ENCODE measurements at places on chromosomes 5 and 9.

GRCh38 chr9:85055506-85056202 is 386.1 kb downstream of the NTRK2 start:
- DNase-seq = no peak

DNA sequence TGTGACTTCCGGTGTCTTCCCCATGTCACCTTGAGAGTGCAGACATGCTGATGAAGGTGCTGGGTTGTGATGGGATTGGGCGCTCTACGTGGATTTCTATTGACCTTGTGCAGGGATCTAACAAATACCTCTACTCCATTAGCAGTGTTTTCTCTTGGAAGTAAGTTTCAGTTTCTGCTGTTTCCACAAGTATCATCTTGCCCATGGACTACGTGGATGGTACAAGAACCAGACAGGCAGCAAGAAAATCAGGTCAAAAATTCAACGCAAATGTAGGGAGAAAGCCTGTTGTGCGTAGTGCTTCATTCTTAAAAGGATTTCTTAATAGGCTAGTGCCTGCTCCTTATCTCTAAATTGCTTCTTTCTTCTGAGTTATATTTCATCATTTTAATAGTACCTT is 60.8 kb downstream of the AOPEP start:
- no peak for DNase-seq

DNA sequence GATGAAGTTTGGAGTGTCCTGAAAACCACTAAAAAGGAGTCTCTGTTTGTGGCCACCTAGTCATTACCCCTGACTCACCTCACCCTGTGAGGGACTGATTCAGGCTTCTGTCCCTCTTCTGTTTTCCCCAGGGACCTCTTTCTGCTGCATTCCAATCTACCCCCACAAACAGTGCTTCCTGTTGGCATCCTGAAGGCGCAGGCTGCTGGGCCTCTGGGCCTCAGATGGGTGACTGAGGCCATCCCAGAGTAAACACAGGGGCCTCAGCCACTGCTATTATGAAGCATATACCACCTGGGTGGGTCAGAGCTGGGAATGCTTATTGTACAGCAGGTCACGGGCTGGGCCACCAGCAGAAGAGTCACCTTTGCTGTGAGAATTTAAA is 20.0 kb downstream of the MORN5 start:
- no peak for DNase-seq

DNA sequence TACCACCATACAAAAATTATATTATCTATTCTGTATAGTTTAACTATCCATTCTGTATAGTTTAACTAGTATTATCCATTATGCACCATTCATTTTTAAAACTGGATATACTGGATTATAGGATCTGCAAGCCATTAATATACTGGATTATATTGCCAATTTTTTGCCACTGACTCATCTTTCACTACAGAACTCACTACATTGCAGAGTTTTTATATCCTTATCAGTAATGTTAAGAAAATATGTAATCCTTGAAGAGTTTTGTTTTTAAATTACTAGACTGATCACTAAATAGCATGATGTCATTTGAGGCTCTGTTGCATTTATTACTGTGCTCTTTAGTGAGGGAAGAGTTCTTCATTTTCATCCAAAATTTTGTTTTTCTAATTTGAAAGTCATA is 109.8 kb upstream of the SNX2 start:
- DNase-seq = no peak

DNA sequence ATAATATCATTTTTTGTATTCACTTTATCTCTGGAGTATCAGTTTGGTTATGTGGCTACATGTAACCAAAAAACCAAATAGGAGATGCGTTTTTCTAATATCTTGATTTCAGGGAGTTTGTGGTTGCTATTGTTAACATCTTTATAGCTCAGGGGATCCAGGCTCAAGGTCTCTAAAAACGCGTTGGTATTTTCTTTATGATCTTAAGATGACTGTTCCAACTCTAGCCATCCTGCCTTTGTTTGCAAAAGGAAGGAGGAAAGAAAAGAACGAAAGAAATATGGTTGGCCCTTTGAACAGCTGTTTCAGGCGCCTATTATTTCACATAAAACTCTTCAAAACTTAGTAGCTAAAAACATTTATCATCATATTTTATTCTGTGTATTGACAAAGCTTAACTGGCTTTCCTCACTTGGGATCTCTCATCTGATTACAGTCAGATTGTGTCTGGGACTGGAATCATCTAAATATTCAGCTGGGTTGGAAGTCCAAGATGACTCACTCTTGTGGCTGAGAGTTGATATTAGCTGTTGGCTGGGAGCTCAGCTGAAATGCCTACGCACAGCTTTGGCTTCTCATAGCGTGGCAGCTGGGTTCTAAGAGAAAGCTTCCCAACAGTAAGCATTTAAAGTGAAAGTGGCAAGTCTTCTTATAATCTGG is 60.1 kb downstream of the FAM174A start:
- DNase-seq = no peak

- no peak for DNase-seq
These were observed 2.8 kb downstream of the CMBL start for GRCh38 chr5:10304932-10305331.

DNA sequence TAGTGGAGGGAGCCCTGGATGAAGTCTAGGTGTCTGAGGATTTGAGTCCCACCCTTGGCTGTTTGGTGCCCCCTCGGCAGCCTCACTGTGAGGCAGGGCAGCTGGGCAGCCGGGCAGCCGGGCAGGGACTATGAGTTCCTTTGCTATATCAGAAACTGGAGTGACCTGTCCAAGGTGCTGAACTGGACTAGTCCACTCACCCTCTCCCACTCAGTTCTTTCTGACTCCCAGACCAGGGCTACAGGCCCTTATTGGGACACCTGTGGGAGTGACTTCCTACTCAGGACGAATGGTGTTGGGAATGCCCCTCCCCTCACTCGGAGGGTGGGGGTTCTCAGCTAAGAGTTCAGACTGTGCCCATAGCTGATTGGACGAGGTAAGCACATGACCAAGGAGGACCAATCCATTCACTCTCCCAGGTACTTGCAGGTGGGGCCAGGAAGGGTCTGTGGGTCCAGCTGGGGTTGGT is 34.1 kb upstream of the RAPGEF1 start:
- DNase-seq = no peak

DNA sequence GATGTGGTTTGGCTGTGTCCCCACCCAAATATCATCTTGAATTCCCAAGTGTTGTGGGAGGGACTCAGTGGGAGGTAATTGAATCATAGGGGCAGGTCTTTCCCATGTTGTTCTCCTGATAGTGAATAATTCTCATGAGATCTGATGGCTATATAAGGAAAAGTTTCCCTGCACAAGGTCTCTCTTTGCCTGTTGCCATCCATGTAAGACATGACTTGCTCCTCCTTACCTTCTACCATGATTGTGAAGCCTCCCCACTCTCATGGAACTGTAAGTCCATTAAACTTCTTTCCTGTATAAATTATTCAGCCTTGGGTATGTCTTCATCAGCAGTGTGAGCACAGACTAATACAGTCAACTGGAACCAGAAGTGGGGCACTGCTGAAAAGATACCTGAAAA is 262.4 kb upstream of the RFX3 start:
- DNase-seq = no peak

GRCh38 chr5:375336-375920 is 53.9 kb downstream of the AHRR start:
- DNase-seq = no peak

- peak; percentile 35 for DNase-seq
These were observed 5.8 kb upstream of the KLHL3 start for GRCh38 chr5:137741718-137742117.

DNA sequence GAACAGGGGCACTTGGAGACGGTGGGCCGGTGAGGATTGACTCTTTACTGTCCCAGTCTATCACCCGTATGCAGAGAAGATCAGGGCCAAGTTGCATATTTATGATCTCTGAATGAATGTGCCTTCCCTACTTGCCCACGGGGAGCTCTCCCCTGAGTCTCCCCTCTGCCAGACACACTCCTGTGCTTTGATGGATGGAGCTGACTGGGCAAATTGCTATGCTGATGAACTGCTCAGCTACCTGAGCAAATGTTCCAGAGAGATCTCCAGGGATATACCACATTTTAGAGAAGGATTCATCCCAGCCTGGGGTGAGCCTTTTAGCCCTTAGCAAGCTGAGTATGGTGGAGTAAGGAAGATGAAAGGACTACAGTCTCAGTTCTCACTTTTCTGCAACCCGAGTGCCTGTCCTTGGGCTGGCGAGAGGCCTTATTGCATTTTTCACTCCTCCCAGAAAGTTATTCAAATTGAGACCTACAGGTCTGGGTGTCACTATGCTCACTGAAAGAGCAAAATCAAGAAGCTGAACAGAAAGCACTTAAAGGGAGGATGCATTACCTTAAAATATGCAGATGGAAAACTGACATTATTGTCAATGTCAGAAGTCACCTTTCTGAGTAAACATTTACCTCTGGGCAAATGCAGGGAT is 526.7 kb upstream of the WWC1 start:
- DNase-seq = no peak

- no peak for DNase-seq
These were observed 135.2 kb downstream of the MPDZ start for GRCh38 chr9:13144166-13144775.

DNA sequence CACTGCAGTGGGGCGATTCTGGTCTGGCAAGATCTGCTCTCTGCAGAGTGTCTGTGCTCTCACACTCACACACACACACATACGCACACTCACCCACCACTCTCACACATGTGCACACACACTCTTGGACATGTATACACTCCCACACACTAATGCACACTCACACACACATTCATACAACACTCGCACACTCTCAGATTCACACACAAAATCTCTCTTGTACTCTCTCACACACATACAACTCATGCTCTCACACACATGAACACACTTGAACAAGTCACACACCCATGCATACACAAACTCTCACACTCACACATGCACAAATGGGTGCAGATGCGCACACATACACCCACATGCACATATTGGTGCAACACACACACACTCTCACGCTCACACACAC is 31.7 kb downstream of the TMEM174 start:
- DNase-seq = no peak

DNA sequence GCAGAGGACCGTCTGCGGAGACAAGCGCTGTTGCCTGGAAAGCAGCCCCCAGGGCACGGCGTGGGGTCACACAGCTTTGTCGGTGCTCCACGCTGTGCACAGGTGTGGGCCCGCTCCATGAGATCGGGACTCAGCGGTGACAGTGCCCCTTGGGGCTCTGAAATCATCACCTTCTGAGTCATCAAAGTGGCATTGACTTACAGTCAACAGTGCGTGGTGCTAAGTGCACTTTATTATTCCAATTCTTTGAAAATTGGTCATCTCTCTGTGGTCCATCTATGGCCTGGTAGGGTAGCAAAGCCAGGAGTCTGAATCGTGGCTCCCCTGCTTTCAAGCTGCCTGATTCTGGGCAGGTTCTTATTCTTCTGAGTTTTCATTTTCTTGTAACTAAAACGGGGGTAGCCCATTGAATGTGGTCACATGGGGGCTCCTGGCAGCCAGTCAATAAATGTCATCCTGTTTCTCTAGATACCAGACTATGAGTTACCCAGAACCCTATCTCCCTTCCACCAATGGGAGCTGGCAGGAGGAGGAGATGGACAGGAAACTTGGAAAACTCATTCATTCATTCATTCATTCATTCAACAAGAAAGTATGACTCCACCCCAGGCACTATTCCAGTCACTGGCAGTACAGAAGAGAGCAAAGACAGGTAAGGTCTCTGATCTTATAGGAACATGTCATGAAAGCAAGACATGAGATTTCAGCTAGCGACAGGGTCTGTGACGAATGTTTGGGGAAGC is 20.3 kb upstream of the UNC5A start:
- DNase-seq = no peak

DNA sequence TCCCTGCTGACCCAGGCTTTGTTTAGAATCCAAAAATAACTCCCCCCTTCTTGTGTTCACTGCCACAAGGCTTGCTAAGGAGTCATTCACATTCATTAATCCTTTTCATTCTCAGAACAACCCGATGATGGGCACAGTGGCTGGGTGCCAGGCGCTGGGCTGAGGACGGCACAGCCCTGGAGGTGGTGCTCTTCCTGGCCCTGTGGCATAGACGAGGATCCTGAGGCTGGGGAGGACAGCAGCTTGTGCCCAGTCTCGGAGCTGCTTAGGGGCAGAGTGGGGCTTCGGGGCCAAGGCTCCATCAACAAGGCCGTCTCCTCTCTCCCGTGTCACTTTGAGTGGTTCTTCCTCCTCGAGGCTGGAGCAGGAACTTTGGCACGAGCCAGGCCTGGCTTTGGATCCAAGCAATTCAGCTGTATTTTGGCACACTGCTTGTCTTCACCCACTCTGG is 166.7 kb downstream of the TTLL11 start:
- DNase-seq = no peak

DNA sequence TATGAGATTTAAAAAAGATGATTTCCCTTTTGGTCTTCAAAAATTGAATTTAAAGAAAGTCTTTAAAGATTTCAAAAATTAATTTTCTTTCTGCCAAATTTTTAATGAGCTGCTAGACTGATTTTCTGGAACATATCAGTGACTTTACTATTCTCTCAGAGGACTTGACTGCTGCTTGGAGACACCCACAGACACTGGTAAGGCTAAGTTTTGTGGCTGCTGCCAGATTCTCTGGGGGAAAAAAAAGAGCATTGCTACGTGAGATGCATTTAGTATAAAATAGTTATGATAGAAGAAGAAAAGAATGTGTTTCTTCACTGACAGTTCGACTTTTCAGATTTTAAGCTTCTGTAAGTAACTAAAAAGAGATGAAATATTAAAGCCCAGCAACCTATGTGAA is 193.3 kb upstream of the GRIN3A start:
- no peak for DNase-seq

DNA sequence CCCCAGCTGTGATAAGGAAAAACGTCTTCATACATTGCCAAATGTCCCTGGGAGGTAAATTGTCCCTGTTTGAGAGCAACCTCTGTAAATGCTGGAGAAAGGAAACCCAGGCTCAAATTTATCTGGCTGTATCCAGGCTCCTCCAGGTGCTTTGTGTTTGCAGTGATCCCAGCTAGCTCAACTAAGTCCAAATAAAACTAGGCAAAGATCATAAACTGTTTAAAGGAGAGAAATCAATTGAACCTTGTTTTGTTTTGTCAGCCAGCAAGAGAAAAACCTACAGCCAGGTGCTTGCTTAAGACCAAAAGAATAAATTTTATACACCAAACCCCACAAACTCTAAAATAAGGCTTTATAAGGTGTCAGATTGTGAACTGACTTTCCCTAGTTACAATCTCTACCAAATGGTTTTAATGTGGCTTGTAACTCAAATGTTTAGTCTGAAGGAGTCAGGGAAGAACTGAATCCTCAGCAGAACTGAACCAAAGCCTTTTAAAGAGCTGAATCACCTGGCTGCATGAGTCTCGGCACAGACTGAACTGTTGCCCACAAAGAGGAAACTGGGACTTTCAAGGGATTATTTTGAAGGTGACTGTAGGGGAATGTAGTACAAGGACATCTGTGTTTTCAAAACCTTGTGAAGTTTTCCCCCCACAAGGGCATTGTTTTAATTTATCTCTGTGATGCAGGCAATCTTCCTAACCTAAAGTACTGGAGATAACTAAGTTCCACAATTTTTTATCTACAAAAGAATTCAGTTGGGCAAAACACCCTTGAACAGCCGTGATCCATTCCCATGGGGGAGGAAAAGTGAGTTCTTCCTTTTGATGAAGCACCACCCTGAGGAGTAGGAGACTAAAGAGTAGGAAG is 201.7 kb upstream of the TARS1 start:
- DNase-seq = no peak

Measured in NCI-H748 treated with DMSO at 0.1 percent for 48 hours (cell line).